ENCODE measurements at places on chromosomes 3 and 15.

DNA sequence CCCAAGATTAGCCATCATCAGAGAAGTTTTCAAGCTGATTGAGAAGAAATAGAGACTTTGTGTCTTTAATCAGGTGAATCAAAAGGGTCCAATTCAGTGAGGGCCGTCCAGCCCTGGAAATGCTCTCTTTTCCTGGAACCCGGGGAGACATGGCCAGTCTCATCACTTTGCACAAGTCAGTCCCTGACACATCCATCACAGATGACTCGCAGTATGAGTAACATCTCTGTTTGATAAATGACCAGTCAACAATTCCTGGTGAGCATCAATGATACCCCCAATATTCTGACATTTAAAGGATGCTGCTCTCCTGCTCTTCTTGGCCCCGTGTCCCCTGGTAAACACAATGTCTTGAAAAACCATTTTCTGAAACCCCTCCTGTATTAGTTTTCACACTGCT, 26.7 kb downstream of the C3orf20 start:
- DNase-seq, result no peak

DNA sequence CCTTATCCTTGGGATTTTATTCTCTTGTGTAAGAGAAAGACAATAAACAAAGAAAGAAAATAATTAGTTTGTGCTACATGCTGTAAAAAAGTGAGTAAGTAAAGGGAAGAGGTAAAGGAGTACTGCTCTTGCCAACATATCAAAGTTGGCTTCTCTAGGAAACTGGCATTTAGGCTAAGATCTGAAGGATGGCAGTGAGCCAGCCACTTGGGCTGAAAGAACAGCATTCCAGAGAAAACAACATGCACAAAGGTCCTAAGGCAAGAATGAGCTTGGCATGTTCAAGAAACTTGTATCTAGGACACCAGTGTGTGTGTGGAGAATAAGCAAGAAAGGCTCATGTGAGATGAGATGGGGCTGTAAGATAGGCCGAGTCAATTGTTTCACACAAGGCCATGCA, 245.5 kb upstream of the MANF start:
- DNase-seq, result no peak

GRCh38 chr3:62942227-62942626, 67.0 kb upstream of the CADPS start:
- no peak for DNase-seq

- no peak for DNase-seq
Measured at GRCh38 chr15:31292391-31293015, 34.1 kb upstream of the KLF13 start.

DNA sequence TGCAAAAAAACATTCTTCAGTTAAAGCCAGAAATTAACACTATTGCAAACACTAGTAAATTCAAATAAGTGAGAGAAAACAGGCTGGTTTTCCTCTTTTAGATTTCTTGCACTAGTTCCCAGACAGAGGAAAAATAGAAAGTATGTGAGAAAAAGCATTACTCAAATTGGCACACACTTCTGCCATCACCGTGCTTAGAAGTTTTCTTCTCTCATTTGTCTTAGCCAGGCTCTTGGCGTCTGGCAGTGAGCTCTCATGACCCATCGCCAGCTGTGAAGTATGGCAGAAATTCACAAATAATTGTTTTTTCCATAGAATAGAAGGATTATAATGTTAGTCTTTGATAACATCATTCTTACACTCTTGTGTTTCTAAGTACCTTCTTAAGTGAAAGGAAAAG, 515.9 kb downstream of the GBE1 start:
- DNase-seq, result no peak

DNA sequence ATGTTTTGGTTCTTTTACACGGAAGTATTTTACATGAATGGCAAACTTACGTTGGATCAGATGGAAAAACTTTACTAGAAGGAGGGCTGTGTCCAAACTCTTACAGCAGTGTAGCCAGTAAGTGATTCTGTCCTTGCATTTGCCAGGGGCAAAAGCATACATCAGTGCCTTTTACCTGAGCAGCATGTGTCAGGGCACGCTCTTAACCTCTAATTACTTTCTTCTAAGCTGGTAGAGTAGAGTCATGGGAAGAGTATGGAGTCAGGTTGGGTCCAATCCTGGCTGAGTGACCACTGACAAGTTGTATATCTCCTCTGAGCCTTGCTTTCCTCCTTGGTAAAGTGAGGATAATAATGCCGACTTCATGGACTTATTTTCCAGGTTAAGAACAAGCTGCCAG, 47.1 kb downstream of the RYR3 start:
- DNase-seq, result no peak

DNA sequence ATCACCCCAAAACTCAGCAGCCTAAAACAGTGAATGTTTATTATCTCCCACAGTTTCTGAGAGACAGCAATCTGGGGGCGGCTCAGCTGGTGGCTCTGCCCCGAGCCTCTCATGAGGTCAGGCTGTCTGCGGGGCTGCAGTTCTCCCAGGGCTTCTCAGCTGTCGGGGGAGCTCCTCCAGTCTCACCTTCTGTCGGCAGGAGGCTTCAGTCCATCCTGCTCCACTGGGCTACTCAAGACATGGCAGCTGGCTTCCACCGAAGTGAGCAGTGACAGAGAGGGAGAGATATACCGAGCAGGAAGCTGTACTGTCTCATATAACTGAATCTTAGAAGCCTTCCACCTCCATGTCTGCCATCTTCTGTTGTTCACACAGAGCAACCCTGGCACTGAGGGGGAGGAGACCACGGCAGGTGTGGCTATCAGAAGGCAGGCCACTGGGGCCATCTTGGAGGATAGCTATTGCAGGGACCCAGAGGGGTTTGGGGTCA, 72.8 kb upstream of the ITGA11 start:
- no peak for DNase-seq

DNA sequence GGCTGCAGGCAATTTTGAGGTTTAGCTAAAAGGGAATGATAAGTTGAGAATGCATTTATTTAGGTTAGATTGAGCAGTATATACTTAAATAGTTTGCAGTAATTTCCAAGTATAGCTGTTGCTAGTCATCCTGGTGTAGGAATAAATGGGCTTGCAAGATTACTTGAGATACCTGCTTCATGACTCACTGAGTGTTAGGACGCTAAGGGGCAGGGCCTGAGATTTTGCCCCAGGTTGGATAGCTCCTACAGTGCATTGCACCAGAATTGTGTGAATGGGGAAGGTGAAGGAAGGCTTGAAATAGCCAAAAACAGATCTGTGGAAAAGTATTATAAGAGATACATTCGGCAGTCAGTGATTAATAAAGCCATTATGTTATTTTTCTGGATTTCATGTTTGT, 72.8 kb downstream of the KCNH8 start:
- DNase-seq, result no peak

- no peak for DNase-seq
Measured at GRCh38 chr3:149586871-149587270, 71.0 kb downstream of the WWTR1 start.

DNA sequence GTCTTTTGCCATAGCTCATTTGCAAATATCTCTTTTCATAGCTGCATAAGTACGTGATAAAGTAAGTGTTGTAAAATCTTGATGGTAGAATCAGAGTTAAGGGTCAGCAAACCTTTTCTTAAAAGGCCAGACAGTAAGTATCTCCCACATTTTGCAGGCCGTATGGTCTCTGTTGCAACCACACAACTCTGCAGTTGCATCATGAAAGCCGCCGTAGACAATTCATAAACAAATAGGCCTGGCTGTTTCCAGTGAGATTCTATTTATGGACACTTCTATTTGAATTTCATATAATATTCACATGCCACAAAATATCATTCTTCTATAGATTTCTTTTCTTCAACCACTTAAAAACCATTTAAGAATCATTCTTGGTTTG, 248.5 kb downstream of the TLE3 start:
- DNase-seq, result no peak

- DNase-seq, result no peak
Measured at GRCh38 chr3:57675530-57675929, 17.3 kb downstream of the DENND6A start.

- DNase-seq, result no peak
Measured at GRCh38 chr15:45427085-45427484, 48.7 kb upstream of the GATM start.

GRCh38 chr15:78630886-78631633, 9.9 kb downstream of the CHRNB4 start:
- DNase-seq, result no peak

DNA sequence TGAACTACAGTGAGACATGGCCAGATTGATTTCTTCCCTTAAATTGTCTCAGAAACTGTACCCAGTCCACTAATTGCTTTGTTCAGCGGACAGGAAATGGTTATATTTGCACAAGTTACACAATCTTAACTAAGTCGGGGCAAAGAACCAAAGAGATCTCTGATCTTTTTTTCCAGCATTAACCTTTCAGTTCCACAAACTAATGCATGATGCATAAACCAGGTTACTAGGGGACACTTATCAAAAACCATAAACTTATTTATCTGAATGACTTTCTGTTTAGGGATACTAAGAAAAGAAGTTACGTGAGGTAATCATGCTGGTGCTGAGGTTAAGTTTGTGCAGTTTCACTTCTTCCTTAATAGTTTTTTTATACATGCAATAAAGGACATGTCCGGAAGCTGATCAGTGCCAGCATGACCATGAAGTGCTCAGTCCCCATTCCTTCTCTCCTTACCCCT, 22.4 kb downstream of the FNDC3B start:
- DNase-seq, result peak; percentile 50

- DNase-seq, result peak; percentile 63
Measured at GRCh38 chr3:157618075-157618760, 115.0 kb upstream of the VEPH1 start.

GRCh38 chr15:73598530-73599160, 34.5 kb downstream of the NPTN start:
- no peak for DNase-seq

DNA sequence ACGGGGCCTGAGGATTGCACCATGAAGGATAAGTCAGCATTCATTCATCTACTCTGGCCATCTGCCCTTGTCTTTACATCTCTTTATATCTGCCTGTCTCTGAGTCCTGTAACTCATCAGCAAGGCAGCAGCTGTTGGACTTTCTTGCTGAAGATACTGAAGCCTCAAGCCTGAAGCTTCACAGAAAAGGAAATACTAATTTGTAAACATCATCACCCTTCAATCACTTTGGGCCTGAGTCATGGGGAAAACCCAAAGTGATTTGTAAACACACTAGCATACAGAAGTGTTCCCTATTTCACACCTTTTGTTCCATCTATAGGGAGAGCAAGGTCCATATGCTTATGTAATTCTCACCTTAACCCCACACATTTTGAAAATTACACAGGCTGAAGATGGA, 928.2 kb downstream of the EPHA3 start:
- DNase-seq, result no peak

- no peak for DNase-seq
Measured at GRCh38 chr3:57199895-57200297, at the start of gene HESX1. TSS of gene HESX1 (minus strand) at chr3:57199978. CDS start at chr3:57199918, 60 bp downstream.

GRCh38 chr3:46435081-46435726, 28.1 kb downstream of the CCRL2 start:
- no peak for DNase-seq

DNA sequence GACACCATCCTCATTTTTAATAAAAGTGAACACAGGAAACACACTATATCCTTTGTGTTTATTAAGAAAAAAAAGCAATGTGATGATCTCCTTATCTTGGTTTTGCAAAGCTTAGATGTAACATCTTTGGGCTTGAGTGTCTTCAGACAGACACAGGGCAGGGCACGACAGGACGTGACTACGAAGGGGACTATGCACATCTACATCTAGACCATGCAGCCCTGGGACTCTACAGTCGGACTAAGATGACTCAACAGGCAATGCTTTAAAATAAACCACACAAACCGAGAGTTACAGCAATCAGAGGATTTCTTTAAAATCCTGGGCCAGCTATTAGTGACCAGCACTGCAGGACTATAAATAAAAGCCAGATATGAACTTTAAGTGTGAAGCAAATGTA, 22.8 kb upstream of the TM2D3 start:
- no peak for DNase-seq

DNA sequence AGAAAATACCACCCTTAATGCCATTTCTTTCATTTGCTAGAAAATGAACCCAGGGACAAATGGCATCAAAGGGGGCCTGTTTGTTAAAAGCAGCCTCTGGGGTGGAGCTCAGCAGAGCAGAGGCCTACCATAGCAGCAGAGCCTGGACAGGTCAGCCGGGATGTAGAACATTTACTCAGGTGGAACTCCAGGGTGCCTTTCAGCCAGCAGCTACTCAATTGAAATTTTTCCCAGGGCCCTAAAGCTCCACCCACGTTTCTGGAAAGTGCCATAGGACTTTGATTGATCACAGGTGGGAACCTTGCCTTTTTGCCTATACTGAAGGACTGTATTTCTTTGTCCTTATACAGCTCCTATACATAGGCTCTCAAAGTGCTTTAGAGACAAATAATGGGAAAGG, 74.5 kb upstream of the C15orf61 start:
- no peak for DNase-seq

- DNase-seq, result no peak
Measured at GRCh38 chr15:100343251-100343650, 1.5 kb upstream of the ADAMTS17 start.

GRCh38 chr3:13012221-13012691, 61.0 kb downstream of the IQSEC1 start:
- peak; percentile 48 for DNase-seq

GRCh38 chr3:126995926-126996512, 13.1 kb downstream of the PLXNA1 start:
- no peak for DNase-seq

DNA sequence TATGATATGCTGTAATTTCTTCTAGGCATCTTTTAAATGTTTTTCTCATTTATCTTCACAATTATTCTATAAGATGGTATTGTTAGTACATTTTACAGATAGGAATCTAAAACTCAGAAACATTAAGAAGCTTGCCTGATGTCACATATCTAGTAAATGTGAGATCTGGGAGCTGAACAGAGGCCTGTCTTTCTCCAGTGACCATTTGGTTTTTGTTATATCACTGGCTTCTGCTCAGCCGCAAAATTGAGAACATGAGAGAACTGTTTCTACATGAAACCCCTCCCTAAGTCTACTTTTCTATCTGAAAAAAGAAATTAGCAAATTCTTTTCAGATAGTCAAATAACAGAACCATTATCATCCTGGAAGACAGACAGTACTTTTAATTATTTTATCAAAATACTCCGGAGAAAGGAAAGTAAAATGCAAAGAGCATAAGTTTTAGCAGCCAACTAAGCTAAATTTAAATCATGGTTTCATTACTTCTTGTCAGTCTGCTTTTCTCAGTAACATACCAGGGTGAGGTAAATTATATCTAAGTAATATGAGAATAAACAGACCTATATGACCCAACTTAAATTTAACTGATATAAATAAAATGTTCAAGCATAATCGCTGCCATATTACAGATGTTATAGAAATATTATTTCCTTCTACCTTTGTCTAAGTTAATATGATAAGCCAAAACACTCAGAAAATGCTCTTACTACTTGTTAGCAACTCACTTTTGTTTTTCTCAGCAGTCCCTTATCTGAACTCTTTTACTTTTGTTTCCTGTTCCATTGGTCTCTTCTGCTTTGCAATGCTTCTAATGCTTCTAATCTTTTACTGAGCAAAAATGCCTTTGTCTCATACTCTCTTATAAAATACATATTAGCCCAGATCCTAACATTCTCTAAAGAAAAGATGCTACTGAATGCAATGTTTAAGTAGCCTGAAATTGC, 68.0 kb upstream of the MBNL1 start:
- DNase-seq, result no peak
